Colonic mucosa (tissue), 4 donors: ENCODE measurements at places on chromosomes 7 and 10. TPM values are rescaled to one million over a fixed set of nuclear protein-coding genes. Genes with fewer than 3 reads are reported as not detected.

FEZF1 gene
- not detected for total RNA-seq

PNLIPRP2 gene
- 9.1 TPM for total RNA-seq

MYH16 gene
- not detected for total RNA-seq

OR6V1 gene
- total RNA-seq: not detected

MAP3K8 gene
- total RNA-seq: 6.8 TPM

CALHM3 gene
- total RNA-seq: not detected

OR2A1 gene
- not detected for total RNA-seq

VAX1 gene
- total RNA-seq: not detected

SPDYE6 gene
- not detected for total RNA-seq

UCMA gene
- total RNA-seq: not detected

STEAP4 gene
- 3.1 TPM for total RNA-seq

VSTM2A gene
- 4.2 TPM for total RNA-seq

VWA2 gene
- 2.4 TPM for total RNA-seq

ADAMTS14 gene
- 1.5 TPM for total RNA-seq
